ENCODE measurements at places on chromosomes 12 and 14.

DNA sequence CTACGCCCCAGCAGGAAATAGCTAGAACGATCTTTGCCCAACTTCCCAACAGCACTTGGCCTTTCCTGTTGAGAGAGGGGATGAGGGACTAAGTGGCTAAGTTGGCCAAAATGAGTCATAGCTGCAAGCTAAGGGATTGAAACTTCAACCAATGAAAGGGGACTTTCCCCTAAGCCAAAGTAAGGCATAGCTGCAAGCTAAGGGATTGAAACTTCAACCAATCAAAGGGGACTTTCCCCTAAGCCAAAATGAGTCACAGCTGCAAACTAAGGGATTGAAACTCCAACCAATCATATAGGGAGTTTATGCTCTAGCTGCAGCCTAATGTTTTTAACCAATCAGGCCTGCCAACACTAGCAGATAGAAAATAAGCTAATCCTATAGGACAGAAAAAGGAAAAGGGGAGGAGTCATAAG is 100.5 kb upstream of the SSTR1 start:
- DNase-seq: no peak

DNA sequence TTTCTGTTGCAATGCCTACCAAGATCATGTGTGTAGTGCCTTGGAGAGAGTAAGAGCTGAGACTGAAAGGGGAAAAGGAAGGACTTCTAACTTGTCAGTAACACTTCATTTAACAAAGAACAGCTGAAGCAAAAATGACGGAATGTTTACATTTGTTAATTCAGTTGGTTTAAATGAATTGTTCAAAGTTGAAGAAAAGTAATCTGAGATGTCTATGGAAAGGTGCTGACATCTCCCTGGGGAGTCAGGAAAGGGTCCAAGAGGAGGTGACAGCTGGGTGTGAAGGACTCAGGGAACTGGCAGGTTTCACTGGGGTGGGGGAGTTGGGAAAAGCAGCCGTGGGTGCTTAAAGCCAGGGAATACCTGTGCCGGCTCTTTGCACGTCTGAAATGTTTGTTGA is 7.9 kb downstream of the TMEM63C start:
- no peak for DNase-seq

GRCh38 chr14:48582938-48583337 is 907.5 kb upstream of the MDGA2 start:
- DNase-seq: no peak

DNA sequence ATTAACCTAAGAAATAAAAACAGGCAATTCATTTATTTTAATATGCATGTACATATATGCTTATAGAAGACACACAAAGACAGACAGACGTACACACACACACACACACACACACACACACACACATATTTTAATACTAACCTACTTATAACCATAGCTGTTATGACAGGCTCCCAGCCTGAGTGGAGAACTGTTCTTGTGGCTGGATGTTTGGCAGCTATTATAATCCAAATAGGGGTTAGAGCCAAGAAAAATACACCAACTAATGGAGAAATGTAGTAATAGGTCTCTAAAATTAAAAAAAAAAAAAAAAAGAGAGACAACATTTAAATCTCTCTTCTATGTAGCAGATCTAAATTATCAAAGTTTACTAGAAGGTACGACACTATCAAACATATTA is 91.8 kb downstream of the SLC41A2 start:
- peak; percentile 86 for DNase-seq

GRCh38 chr14:63727231-63727735 is 582 bp downstream of the SGPP1 start:
- peak; percentile 42 for DNase-seq

GRCh38 chr14:51507906-51508511 is 143.7 kb upstream of the FRMD6 start:
- DNase-seq: peak; percentile 78

DNA sequence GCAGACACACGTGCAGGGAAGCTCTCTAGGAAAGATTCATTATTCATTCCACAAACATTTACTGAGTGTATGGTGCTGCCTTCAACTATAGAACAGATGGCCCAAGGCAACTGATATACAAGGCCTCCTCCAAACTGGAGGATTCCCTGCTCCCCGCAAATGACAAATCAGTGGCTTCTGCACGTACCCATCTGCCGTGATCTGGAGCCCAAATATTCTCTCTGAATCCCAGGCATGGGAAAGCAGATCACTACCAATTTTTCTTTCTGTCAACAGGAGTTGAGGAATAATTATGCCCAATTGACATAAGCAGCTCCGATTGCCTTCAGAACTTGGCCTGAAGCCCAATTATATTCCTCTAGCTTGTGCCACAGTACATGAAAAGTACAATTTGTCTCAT is 174.2 kb upstream of the CCDC196 start:
- no peak for DNase-seq

GRCh38 chr12:84969226-84969625 is 56.6 kb upstream of the SLC6A15 start:
- no peak for DNase-seq

DNA sequence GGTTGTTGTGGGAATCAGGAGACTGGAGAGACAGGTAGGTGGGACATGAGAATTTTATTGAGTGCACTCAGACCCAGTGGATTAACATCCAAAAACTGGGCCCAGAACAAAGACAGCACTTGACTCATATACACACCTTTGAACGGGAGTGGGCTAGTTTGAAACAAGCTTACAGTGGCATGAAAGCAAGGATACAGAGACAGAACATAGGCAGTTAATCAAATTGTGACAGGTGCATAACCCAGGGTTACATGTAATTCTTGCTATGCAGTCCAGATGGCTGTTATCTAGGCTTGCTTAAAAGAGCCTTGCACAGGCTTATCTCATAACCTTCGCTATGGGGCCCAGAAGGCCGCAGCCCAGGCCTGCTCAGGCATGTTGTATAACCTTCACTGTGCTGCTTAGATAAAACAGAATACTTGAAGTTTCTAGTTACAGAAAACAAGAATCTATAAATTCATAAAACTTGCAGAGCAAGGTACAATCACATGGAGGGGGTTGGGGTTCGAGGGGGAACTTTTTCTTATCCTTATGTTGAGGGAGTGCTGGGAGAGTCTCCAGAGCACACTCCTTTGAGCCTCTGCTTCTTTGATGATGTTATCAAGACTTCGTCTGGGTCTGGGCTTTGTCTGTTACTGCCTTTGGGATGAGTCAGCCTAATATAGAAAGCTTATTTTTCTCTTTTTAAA is 81.7 kb downstream of the TNFAIP2 start:
- peak; percentile 31 for DNase-seq
